ENCODE measurements at places on chromosomes 2 and 18.

DNA sequence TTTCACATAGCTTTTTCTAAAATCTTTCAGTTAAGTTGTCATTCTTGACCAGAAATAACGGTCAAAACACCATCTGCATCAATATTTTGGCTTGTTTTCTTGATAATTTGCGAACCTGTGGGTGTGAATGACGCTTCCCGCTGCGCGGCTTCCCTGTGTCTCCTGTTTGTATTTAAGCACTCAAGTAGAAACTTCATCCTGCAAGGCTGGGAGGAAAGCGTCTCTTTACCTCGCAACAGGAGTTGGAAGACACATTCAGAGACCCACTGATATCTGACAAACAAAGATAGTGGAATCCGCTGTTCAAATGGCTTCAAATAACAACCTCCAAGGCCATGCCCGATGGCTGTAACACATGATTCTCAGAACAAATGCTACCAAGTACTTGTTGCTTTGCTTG is 704.9 kb downstream of the DCDC2C start:
- DNase-seq: no peak

DNA sequence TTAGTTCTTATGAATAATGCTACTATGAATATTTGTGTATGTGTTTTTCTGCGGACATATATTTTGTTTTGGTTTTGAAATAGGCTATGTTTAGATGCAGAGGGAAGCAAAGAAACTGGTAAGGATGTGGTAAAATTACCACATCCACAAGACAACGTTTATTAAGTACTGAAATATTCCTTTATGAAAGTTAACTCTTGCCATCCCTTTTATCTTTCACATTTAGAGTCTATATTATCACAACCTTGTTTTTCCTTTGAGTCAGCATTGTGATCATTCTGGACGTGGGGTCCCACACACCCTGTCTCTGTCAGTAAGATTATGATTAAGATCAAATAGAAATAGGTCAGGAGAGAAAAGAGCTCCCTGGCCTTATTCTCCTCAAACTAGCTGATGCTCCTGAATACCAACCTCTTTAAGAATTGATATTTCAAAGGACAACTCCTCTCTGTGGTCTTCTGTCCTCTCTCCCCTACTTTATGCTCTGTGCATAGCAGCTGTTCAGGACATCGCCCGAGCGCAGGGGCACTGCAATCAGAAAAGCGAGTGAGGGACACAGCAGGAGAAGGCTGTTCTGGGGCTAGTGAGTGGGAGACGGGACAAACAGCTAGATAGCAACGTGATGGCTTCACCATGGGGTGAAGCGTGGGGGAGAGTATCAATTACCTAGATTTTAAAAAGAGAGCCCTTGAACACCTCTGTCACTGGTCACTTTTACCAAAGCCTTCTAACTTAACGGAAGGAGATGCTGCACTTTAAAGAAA is 12.2 kb downstream of the METAP1D start:
- no peak for DNase-seq

- no peak for DNase-seq
Observed at GRCh38 chr2:12284487-12284886, 432.2 kb upstream of the TRIB2 start.

DNA sequence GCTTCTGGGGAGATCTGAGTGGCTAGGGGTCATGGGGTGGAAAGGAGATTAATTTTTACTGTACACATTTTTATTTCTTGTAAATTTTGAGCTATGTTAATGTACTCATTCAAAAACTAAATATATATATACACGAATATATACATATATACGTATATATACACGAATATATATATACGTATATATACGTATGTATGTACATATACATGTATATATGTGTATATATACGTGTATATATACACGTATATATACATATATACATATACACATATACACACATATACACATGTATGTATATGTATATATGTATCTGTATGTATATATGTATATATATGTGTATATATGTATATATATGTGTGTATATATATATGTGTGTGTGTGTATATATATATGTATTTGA is 3.0 kb upstream of the FHL2 start:
- no peak for DNase-seq

- DNase-seq: no peak
Observed at GRCh38 chr2:30239986-30240752, 8.8 kb downstream of the LBH start.

DNA sequence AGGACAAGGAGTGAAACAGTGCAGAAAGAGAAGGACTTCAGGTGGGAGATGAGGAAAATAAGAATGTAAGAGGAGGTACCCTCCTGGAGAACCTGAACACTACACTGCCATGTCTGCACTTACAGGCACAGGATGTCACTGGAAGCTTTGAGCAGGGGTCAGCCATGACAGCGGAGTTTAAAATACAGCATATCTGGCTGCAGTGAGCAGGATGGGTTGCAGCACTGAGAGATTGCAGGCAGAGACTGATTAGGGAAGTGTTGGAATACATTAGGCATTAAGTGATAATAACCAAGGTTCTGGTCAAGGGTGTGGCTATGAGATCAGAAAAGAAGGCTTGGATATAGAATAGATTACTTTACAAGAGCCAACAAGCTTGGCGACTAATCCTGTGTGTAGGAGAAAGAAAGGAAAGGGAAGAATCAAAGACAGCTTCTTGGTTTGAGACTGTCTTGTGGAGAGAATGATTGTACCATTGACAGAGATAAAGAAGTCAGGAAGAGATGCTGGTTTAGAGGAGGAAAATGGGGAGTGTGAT is 171.1 kb upstream of the RBMS1 start:
- no peak for DNase-seq

DNA sequence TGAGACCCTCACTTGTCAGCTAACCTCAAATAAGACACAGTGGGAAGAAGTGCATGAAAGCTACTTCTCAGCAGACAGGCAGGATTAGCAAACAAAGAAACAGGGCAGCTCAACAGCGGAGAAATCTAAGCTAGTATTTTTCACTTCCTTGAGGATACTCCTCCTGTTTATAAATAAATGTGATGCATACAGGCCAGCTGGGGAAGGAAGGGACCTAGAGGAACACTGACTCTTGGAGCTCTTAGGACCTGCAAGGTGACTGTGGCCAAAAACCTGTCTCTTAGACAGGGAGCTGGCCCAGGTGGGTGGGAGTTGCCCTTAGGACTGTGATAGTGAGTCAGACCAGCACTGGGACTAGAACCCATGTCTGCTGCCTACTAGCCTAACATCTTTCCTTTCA is 4.8 kb downstream of the REEP1 start:
- DNase-seq: no peak

- DNase-seq: no peak
Observed at GRCh38 chr18:48201337-48202005, 207.7 kb downstream of the ZBTB7C start.

GRCh38 chr2:205357732-205358131 is 324.6 kb upstream of the NRP2 start:
- no peak for DNase-seq

GRCh38 chr2:232348936-232349335 is 29.6 kb upstream of the ALPP start:
- no peak for DNase-seq

GRCh38 chr2:54595999-54596902 is 127.2 kb upstream of the EML6 start:
- DNase-seq: peak; percentile 8

DNA sequence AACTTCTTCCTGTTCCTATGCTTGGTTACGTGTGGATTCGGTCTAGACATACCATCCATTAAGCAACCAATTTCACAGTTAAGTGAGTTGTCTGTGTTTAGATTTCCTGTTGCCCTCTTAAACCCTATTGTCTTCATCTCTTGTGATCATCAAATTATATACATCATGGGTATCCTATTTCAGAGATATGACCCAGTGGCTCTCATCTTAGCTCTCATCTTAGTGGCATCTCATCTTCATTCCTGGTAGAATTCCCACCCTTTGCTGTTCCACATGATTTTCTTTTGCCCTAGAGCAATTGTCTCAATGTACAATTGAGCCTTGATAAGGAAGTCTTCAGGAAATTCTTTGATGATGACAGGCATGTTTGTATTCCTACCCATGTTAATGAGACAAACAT is 29.4 kb upstream of the FN1 start:
- DNase-seq: no peak

DNA sequence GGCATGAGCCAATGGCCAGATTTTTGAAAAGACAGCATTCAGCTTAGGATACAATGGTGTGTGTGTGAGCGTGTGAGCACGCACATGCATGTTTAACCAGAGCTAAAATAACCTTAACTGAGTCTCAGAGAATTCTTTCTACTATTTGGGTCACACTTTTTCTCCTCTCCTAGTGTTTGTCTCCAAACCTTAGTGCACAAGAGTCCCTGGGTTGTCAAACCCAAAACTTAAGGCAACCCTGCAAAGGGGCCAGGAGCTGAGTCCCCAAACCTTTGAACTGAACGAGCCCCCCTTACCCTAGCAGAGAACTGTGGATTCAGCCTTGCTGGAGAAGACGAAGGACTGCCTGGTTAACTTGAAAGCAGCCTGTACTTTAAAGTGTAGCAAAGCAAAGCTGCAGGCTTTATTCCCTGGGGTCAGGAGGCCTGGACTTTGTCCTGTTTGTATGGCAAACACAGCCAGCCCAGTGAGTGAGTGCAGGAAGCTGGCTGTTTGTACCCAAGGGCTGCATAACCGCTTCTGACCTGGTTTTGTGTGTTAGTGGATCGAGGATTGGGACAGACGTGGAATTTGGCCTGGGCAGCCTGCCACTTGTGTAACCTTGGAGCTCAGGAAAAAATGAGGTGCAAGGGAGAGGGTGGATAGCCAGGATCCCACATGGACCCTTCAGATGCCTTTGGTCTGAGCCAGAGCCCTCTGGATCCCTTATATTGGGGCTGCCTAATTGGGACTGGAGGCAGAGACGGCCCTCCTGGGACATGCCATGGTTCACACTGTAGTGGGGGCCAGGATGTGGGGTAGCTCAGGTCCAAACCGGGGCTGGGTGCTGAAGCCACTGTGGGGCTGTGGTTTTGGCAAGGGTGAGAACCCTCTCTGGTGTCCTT is 6.4 kb upstream of the PSMD1 start:
- DNase-seq: no peak

- no peak for DNase-seq
Observed at GRCh38 chr2:240391111-240392051, 44.1 kb upstream of the GPC1 start.

DNA sequence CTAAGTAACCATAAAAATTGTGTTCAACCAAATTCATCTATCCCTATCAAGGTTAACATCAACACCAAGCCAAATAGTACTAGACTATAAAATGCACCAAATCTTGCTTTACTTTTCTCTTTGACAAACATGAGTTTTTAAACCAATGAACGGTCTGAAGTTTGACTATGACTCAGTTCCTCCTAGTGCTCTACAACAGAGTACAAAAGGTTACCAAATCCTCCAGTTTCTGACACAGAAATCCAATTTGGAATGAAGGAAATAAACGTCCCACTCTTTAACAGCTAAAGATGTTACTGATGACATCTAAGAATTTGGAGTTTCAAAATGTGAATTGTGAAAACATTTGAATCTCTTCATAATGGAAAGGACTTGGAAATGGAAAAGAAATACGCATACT is 11.8 kb upstream of the ACVR1 start:
- no peak for DNase-seq

DNA sequence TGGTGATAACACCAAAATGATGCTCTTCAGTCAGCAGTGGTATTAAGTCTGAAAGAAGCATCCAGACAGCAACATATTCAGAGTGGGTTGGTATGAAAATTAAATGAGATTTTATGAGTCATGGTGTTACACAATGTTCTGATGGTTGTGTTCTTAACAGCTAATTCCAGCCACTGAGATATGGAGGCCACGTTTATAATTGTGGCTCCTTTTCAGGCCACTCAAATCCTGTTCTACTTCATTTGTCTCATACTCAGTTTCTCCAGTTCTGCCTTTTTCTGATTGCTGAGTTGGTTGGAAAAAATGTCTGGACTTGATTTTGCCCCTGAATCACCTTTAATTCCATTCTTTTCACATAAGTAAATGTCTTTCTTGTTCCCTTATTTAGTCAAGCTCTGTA is 162.7 kb upstream of the COL3A1 start:
- no peak for DNase-seq

DNA sequence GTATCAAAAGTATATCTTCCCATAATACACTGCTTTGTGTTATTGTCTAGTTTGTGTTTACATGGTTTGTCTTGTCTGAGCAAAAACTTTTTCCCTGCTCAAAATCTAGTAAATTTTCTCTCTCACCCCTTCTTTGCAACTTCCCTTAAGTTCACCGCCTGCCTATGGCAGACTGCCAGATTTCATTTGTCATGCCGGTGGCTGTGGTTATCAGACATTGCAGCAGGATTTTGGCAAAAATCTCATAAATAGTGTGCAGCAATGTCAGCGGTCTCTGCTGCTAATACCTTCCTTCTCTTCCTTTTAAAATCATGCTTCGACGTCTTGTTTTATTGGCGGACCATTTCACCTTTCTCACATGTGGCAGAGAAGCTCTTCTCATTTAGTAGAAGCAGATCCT is 45.6 kb upstream of the TMEM178A start:
- no peak for DNase-seq

DNA sequence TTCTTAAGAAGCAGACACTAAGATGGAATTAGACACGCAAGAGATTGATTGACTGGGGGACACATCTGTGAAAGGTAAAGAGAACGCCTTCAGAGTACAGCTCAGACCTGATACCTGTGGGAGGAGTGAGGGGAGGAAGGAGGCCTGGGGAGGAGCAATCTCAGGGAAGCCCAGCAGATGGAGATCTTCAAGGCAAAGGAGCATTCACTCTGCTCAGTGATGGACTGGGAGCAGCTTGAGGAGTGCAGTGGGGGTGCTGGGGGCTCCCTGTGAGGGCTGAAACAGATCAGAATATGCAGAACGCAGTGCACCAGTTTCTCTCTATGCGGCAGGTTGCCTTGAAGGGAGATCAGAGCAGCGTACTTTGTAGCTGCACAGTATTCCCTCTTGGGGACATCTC is 103.7 kb upstream of the ATP8B1 start:
- no peak for DNase-seq

Data from neural crest cell (in vitro differentiated cells).